Lower leg skin (tissue), 4 donors: ENCODE measurements at places on chromosomes 4 and X. TPM values are rescaled to one million over a fixed set of nuclear protein-coding genes. Genes with fewer than 3 reads are reported as not detected.

DNA sequence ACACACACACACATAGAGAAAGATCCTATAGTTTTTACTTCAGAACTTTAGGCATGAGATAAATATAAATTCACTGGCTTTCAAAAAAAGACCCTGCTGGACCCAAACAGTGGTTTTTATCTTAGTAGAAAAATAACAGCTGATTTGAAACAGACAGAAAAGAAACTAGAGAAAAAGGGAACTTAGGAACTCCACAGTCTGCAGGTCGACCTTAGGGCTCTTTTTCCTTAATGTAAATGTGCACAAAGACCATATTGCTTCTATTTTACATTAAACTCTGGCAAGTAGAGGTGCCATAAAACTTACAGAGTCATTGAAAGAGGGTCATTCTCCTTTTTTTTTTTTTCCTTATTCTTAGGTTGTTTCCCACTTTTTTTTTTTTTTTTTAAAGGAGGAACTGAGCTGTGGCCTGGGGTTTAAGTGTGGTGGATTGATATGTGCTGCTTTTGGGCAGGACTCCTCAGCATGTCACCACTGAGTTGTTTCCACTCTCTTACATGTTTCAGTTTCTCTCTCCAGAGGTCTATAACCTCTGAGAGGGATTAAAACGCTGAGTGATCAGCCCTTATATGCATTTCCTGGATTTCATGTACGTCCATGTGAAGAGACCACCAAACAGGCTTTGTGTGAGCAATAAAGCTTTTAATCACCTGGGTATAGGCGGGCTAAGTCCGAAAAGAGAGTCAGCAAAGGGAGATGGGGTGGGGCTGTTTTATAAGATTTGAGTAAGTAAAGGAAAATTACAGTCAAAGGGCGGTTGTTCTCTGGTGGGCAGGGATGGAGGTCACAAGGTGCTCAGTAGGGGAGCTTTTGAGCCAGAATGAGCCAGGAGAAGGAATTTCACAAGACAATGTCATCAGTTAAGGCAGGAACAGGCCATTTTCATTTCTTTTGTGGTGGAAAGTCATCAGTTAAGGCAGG lies 70.8 kb upstream of the PACRGL start:
- no peak for DNase-seq

The CXXC4 gene
- 0.17 TPM for total RNA-seq

The SPCS3 gene
- 41.8 TPM for total RNA-seq

The FRMPD4 gene
- total RNA-seq = not detected

- DNase-seq = no peak
Observed at GRCh38 chr4:182111586-182111985, 131.6 kb upstream of the TENM3 start.

- no peak for DNase-seq
Observed at GRCh38 chr4:90317785-90318184, 190.6 kb downstream of the CCSER1 start.

The NAA11 gene
- total RNA-seq = not detected

The CXCL8 gene
- total RNA-seq = not detected

The DKC1 gene
- 30.2 TPM for total RNA-seq

GRCh38 chrX:39969819-39970504 lies 127.8 kb downstream of the BCOR start:
- no peak for DNase-seq

- no peak for DNase-seq
Observed at GRCh38 chr4:185138161-185138560, 4.9 kb upstream of the SLC25A4 start.

DNA sequence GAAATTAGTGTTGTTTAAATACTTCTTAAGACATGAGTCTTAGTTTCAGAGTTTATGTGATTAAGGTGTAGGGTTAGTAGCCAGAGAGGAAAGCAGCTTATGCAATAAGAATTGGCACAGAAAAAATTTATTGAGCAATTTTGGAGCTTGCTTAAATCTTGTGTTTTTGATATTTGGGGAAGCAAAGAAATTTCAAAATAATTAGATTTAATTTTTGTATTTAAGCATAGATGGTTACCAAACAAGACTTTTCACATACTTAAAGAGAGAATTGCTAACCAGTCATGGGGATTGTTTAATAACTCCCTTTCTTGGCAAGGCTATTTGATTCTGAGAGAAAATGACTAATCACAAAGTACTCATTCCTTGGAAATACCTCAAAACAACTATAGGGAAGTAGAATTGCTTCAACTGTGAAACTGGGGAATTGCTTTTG lies 202.0 kb upstream of the GRID2 start:
- DNase-seq = no peak

The NKX3-2 gene
- not detected for total RNA-seq

DNA sequence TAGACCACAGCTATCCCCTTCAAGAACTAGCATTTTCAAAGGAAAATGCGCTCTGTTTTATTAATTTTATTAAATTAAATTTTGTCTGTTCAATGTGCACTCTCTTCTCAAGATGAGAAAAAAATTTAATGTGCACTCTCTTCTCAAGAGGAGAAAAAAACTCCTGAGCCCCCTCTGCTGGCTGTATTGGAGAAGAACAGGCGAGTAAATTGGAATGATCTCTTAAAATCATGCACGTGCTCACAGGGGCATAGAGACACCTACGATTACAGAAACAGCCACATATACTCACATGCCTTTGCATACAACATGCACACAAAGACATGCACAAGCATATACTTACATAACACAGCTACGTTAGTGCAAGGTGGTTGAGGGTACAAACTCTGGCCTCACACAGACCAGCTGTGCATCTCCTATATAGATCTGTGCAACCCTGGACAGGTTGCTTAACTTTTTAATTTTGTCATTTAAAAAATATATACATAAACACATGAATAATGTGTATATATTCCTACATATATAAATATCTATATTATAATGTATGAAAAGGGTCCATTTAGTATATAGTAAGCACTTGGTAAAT lies 176.2 kb upstream of the CXorf66 start:
- DNase-seq = no peak

GRCh38 chr4:56626420-56626819 lies 54.7 kb downstream of the HOPX start:
- DNase-seq = no peak

DNA sequence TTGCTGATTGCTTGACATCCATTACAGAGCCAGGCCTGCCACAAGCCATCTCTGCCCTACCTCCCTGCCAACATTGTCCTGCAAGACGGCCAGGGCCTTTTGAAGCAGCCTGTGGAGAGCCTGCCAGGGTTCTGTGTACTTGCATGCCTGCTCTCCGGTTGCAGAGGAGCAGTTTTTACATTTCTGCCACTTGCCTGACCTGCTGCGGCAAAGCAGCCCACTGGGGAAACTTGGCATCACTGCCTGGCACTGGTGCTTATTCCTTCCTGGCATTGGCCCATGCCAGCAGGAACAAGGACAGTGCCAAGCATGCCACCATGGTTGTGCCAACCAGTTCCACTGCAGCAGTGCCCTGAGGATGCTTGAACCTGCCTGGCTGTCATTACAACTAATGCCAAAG lies 167.1 kb downstream of the NHS start:
- DNase-seq = no peak

GRCh38 chrX:1074172-1074571 lies 138.3 kb downstream of the CRLF2 start:
- DNase-seq = no peak

The CT45A2 gene
- not detected for total RNA-seq

GRCh38 chr4:101693842-101694398 lies 96.6 kb upstream of the BANK1 start:
- no peak for DNase-seq

The MAGEA8 gene
- total RNA-seq = not detected

The FGG gene
- not detected for total RNA-seq

The HS6ST2 gene
- total RNA-seq = not detected

The HDX gene
- 0.42 TPM for total RNA-seq

DNA sequence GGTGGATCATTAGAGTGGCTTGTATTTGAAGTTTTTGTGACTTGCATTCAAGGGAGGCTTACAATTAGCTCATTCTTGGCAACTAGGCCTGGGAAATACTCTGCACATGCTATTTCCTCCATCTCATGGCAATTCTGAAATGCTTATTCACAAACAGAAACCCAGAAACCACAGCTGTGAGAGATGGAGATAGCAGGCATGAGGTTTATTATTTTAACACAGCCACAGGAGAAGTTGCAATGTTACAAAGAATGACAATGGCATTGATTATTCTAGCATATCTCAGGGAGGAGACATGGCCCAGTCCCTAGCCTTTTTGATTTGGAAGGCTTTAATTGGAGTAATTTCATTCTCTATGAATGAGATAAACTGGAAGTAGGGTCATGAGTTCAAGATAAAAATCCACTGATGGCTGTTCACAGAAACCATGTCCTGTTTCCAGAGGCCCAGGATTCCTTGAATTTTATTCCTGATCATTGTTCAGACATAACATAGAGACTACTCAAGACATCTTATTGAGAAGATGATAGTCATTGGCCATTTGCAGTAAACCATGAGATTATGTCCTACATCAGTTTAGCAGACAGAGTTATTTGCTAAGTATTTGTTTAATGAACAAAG lies 123.9 kb downstream of the MID1 start:
- DNase-seq = no peak

GRCh38 chr4:40190019-40190418 lies 6.8 kb upstream of the RHOH start:
- no peak for DNase-seq

- DNase-seq = no peak
Observed at GRCh38 chr4:74886484-74886883, 46.4 kb upstream of the PARM1 start.

DNA sequence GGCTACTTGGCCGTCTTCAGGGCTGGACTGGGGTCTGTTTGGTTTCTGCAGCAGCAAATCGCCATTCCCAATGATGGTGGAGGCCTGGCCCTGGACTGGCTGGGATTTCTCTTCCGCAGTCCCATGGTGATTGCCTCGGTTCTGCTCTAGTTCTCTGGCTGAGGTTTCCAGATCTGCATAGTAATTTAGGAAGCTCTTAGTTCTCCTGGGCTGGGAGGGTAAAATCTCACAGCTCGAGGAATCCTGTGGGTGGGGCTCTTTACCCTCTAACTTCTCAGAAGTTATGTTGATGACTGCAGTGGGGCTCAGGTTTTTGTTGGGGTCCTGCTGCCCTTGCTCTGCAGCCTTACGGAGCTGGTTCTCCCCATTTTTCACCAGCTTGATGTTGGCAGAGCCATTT lies 200.6 kb downstream of the APBB2 start:
- DNase-seq = no peak

The CXCR3 gene
- total RNA-seq = not detected

DNA sequence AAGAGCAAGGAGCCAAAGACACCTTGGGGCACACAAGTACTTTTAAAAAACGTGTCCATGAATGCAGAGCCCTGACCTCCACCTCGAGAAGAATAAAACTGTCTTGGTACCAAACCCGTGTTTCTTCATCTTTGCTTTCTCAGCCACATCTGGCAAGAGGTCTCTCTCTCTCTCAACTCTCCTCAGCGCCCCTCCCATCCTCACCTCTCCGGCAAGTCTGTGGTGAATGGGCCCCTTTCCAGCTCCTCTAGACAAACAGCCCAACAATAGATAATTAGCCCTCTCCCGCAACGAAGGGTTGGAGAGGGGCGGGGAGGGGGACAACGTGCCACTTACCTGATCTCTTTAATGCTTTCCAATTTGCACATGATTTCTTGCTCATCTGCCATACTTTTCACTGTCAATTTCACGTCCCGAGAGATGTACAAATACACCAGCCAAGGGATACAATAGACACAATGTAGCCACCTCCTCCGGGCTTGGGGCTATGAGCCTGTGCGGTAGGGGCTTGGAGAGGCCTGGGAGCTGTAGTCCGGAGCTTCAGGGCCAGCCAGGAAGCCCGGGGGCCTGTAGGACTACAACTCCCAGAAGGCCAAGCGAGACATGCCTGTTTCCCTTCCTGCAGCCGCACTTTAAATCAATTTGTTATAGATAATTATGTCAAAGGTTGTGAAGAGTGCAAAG lies at the start of gene ZC4H2:
Gene ZC4H2, minus strand, starts transcription at position 462 of the 684 bp plus-strand sequence. Its CDS starts 73 bp downstream, at position 389.
- peak; percentile 41 for DNase-seq

- no peak for DNase-seq
Observed at GRCh38 chr4:139223682-139224317, 46.8 kb upstream of the ELF2 start.

GRCh38 chrX:440636-441035 lies 53.9 kb upstream of the PPP2R3B start:
- DNase-seq = no peak

DNA sequence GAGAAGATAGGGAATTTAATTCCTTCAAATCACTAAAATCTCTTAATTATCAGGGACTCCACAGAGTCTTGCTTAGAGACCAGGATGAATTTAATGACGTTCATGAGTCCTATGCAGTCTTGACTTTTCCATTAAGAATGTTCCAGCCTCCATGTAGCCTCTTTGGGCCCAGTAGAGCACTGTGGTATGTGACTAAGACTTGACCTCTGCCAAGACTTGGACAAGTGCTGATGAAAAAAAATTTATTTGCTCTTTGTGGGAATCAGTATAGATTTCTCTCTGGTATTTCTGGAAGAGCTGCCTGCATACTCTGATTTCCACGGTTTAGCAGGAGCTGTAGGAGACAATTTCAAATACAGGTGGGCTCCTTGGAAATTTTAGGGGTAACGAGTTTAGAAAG lies 40.6 kb downstream of the CHRDL1 start:
- no peak for DNase-seq

GRCh38 chr4:52643785-52644244 lies 15.3 kb downstream of the USP46 start:
- DNase-seq = no peak

- DNase-seq = no peak
Observed at GRCh38 chr4:95106408-95106928, 348.7 kb downstream of the BMPR1B start.

The PLXNB3 gene
- 10.9 TPM for total RNA-seq

GRCh38 chr4:156762851-156763250 lies 208.7 kb downstream of the PDGFC start:
- no peak for DNase-seq
